ENCODE measurements at places on chromosomes 6 and 20. TPM values are rescaled to one million over a fixed set of nuclear protein-coding genes. Genes with fewer than 3 reads are reported as not detected.

IP6K3 gene
- 1.7 TPM for total RNA-seq

- peak; percentile 78 for DNase-seq
Measured at GRCh38 chr6:20827798-20828197, 293.5 kb downstream of the CDKAL1 start.

DNA sequence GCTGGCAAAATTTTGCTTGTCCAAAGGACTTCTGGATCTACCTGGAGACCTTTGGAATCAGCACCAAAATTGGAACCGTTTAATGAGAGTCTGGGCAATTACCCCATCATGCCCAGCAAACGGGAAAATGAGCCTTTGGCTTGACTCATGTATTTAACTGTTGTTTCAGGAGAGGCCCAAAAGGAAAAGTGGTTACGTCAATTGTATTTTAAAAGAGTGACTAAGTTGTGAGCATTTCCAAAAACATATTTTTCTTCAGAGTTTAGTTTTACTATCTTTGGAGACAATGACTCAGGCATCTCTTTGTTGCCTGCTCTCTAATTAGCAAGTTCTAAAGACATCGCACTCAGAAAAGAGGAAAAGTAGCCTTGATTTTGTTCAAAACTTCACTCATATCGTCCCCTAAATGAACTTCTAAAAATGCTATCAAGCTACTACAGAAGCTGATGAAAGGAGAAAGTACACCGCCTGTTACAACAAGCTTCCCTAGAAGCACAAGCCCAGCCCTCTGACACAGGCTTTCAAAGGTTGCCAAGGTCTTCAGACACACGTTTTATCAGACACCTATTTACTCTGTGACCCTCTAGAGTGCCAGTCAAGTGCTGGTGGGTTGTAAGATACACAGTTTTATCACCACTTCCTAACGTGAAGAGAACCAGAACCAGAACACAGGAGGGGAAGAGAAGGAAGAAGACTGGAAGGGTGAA lies 146.2 kb downstream of the TBX18 start:
- DNase-seq: peak; percentile 81

DNA sequence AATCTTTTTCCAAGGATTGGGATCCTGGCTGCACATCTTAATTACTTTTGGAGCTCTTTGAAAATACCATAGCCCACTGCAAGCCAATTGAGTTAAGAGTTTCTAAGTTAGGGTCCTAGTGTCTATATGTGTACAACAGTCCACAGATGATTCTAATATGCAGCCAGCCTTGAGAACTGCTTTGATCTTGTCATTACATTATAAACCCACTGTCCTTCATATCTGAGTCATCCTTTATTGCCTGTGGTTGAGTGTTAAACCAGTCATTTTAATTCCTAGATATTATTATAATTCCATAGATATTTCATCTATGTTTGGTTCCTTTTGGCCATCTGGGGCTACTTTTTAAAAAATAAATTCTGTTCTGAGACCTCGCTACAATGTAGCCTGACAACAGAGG lies 24.1 kb downstream of the MCM8 start:
- DNase-seq: no peak

Data from MCF 10A (cell line).